ENCODE measurements at places on chromosomes 4 and X.

GRCh38 chr4:52966781-52967180 is 104.7 kb downstream of the RASL11B start:
- no peak for DNase-seq

DNA sequence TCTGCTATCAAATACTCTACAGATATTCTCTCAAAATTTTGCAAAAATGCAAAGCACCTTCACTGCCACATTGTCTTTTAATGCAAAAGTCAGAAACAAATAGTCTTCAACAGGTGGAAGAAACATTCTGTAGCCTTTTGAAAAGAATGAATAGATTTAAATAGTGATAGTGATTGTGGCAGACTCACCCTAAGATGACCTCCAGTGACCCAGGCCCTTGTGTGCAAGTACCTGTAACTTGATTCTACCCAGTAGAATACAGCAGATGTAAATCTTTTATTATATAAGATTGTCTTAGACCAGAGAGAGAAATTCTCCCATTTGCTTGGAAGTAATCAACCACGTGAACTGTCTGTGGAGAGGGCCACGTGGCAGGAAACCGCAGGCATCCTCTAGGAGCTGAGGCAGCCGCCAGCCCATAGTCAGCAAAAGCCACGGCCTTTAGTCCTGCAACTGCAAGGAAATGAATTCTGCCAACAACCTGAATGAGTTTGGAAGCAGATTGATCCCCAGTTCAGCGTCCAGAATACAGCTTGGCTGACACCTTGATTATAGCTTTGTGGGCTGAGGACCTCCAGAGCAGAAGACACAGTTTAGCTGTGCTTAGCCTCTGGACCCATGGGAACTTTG is 272.5 kb downstream of the ARHGAP10 start:
- DNase-seq, result no peak

DNA sequence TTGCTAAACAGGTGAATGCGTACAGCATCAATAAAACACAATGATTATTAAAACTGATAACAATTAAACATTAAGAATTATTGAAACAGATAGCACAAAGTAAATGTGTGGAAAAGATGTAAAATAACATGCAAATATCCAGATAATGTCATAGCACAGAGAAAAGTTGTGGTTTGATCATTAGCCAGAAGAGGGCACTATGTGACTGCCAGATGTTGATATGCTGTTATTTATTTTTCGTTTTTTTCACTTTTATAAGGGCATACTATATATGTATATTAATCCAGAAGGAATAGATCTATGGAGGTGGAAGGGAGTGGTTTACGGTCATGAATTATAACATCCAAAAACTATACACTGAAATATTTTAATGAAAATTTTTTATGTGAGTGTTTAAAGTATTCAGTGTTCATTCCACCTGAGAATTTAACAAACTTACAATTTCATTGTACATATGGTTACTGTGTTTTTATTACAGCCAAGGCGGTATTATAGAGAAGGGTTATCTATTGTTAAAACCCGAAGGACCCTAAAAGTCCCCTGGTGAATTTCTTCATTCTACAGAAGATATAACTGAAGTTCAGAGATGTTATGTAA is 211.9 kb upstream of the UGT8 start:
- no peak for DNase-seq

- DNase-seq, result no peak
Measured at GRCh38 chr4:16530688-16531635, 304.7 kb upstream of the TAPT1 start.

DNA sequence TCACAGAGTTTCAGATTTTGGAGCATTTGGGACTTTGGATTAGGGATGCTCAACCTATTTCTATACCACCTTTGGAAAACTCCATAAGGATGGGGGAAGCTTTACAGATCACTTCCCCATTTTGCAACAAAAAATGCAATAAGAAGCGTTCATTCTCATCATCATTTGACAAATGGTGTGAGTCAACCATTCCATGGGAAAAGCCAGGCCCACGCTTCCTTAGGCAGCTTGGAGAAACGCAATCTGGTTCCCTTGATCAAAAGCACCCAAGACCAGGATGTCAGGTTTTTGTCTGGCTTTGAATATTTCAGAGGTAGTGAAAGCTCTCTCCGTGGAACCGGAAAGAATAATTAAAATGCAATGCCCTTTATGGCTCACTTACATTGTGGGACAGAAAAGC is 79.3 kb upstream of the C4orf50 start:
- no peak for DNase-seq

DNA sequence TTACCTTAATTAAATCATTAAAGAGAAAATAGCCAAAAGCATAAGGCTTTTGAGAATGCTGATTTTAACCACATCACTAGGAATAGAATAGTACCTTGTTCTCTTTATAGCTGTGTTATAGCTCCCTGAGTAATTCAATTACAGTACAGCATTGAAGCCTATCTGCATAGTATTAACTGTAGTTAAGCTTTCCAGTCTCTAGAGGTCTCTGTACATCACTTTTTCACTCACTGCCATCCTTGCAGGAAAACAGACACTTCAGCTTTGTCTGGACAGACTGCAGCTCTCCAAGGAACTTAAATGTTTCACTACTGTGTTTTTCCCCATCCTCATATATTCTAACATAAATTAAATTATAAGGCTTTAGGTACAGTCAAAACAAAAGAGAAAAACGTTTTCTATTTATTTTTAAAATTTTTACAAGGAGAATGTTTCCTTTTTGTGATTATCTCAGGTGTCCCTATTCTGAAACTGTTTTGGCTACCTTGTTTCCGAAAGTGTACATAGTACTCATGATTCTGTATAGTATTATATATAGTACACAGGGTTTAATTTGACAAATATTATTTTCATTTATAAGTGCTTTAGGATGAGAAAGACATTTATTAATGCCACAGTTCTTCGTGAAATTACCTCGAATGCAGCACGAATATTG is 407.9 kb downstream of the PCDH18 start:
- DNase-seq, result peak; percentile 30

DNA sequence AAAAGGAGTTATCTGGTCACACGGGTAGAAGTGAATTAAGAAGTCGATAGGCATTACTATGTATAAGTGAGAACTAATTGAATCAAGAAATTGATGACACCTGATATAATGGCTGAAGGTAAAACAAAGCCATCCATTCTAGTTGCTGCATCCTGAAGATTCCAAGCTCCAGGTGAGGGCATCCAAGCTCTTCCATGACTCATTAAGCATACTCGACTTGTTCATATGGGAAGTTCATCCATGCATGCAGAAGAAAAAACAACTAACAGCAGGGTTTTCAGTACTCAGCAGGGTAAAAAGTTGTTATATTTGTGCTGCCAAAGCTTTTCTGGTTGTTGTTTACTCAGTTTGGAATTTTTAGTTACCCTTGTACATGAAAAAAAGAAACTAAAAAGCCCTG is 508.0 kb upstream of the CXorf51A start:
- DNase-seq, result no peak

- DNase-seq, result no peak
Measured at GRCh38 chrX:155313766-155314165, 20.6 kb downstream of the CLIC2 start.
